ENCODE measurements at places on chromosomes 7 and 10. TPM values are rescaled to one million over a fixed set of nuclear protein-coding genes. Genes with fewer than 3 reads are reported as not detected.
A peak's percentile ranks its signal among the peaks of the same experiment; 100 is the strongest.

DNA sequence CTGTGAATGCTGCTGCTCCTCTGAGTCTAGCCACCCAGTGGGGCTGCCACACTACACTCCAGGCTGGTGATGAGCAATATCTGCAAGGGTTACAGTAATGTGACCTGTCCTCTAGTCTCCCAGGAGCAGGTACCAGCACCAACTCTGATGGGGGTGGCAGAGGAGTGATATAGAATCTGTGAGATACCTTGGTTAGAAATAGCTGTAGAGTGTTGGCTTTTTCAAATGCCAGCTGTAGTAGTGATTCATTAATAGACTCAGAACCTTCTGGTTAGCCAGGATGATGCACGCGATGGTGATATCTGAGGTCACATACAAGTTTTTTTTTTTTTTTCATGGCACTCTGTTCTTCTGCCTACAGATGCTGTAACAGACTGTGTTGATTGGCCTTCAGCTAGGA lies 757.1 kb downstream of the INHBA start:
- peak; percentile 76 for DNase-seq

The EGR2 gene
- total RNA-seq: 5.9 TPM

DNA sequence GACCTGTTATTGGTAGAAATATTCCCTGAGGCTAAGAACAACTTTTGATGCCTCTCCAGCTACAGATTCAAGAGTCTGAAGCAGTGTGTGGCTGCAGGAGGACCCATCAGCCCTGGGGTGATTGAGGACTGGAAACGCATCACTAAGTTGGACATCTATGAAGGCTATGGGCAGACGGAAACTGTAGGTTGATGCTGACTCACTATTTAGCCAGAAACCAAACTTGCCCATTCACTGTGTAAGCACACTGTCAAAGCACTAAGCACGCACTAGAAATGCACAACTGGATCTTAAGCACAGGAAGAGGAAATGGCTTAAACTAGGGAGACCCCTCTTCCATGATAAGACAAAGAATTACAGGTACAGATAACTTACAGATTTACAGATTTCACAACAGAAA lies 20.8 kb downstream of the ACSM6 start:
- DNase-seq: peak; percentile 84

DNA sequence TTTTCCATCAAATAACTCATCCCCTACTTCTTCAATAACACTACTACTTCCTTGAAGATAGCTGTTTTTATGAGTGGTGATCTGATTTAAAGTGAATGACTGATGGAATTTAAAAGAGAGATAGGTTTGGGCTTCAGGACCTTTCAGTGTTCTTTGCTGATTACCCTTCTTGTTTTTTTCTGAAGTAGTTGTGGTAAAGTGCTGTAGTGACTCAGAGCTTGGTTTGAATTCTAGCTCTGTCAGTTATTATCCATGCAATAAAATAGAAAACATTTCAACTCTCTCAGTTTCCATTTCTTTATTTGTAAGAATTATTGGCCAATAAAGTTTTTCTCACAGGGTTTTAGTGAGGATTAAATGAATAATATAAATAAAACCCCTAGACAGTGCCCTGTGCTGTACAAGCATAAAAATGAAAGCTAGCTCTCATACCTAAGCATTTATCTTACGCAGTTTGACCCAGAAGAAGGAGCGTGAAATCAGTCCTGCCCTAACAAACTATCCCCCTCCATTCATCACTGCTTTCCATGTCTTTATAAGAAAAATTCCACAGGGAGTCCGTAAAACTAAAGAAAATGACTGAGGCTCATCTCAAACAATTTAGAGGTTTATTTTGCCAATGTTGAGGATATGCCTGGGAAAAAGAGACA lies 25.1 kb upstream of the AKAP9 start:
- peak; percentile 44 for DNase-seq
